ENCODE measurements at places on chromosomes 2 and 18.

GRCh38 chr18:24964216-24964615, 387.8 kb downstream of the ZNF521 start:
- DNase-seq: no peak

- no peak for DNase-seq
Measured at GRCh38 chr18:79283929-79284328, 111.8 kb upstream of the NFATC1 start.

DNA sequence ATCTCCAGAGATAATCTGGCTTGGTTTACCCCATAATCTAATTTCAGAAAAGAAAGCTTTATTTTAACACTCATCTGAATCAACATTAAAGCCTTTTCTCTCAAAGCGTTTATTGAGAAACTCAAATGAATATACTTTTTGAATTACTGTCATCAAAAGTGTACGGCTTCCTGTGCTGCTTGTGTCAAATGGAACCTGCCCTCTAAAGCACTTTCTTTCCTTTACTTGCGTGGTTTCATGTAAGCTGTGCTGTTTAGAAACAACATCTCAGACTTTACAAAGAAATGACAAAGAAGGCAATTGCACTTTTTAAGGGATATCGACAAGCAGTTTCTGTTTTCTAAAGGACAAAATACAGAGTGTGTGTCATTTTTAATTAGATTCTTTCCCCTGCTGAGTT, 35.1 kb downstream of the CYBRD1 start:
- DNase-seq: no peak

GRCh38 chr18:62721839-62722795, 6.8 kb downstream of the PHLPP1 start:
- DNase-seq: no peak

GRCh38 chr2:151869291-151869690, 41.1 kb upstream of the ARL5A start:
- no peak for DNase-seq

- DNase-seq: no peak
Measured at GRCh38 chr18:35634323-35634722, 52.8 kb downstream of the GALNT1 start.

DNA sequence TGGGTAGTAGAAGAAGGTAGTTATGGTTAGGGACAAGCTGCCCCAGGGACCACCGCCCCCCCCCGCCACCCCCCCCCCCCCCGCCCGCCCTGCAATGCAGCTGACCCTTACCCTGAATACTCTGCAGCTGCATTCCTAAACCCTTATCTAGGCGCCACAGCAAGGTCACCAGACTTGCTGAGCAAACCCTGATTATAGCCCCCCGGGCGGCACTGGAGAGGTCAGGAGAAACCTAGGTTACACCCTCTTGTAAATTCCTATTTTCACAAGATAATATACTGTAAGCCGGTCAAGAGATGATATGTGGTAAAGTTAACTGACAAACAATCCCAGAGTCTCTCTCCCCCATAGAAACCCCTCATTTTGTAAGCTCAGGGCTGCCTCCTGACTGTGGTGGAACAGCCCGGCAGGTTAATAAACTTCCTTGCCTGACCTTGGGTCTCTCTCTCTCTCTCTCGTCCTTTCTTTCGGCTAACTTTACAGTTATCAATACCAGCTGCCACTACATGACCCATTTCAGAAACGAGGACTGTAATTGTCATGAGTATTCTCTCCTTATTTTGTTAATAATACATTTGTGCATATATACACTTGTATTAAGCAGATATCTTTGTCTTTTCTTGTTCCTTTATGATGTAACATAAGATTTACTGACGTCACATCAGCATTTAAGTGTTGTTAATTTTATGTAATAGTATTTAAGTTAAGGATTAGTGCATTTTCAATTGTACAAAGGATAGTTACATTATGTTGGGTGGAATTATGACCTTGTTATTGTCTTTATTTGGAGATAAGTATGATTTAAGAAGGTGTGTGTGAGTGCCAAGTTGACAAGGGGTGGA, 22.8 kb upstream of the SMAD4 start:
- no peak for DNase-seq

DNA sequence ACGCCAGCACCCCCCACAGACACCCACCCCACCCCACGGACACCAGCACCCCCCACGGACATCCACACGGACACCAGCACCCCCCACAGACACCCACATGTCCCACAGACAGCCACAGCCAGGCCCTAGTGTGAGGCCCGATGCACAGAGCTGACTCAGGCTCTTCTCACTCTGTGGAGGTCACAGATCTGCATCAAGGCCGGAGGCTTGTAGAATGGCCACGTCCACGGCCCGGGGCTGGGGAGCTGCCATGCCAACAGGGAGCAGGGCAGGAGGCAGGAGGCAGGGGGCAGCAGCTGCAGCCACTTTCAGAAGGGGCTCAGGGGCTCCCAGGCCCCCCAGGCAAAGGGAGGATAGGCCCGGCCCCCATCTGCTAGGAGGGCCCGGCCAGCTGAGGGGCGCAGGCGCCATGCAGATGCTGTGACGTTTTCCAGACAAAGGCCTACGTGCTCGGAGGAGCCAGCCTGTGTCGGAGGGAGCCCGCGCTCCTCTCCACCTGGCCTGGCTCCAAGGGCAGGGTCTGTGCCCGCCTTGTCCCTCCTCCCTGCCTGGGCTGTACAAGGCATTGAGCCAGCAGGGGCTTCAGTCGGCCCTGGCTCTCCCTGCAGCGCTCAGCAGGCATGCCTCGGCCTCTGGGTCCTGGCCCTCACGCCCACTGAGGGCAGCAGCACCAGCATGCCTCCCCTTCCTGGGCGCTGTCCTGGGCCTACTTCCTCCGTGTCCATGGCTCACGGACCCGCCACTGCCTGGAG, 249.0 kb downstream of the TWIST2 start:
- DNase-seq: no peak

- no peak for DNase-seq
Measured at GRCh38 chr18:39435209-39435608, 1869.6 kb upstream of the CELF4 start.

DNA sequence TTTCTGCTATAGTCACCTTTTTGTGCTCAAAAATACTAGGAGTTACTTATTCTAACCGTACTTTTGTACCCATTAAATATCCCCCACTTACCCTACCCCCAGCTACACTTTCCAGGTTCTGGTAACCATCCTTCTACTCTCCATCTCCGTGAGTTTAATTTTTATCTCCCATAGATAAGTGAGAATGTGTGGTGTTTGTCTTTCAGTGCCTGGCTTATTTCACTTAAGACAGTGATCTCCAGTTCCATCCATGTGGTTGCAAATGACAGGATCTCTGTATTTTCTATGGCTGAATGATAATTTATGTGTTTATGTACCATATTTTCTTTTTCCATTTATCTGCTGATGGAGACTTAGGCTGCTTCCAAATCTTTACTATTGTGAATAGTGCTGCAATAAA, 323.3 kb downstream of the ZNF804A start:
- DNase-seq: no peak

DNA sequence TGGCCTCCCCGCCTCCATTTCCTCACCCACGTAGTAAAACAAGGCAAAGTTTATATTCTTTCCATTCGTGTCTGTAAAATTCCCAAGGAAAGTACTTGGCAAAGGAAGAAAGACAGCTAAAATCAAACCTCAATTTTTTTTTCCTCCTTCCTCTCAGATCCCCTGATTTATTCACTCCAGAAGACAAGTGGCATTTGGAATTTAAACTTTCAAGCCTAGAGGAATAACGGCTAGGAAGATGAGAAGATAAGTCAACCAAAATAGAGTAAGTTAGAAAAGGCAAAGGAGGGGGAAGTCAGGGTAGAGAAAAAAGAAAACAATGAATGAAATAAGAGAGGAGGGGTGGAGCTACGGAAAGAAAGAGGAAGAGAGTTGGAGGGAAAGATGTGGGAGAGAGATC, 198.9 kb upstream of the PIK3C3 start:
- DNase-seq: no peak

- DNase-seq: peak; percentile 59
Measured at GRCh38 chr2:109128616-109129355, at the start of gene SH3RF3. TSS of gene SH3RF3 (plus strand) at chr2:109129205.

DNA sequence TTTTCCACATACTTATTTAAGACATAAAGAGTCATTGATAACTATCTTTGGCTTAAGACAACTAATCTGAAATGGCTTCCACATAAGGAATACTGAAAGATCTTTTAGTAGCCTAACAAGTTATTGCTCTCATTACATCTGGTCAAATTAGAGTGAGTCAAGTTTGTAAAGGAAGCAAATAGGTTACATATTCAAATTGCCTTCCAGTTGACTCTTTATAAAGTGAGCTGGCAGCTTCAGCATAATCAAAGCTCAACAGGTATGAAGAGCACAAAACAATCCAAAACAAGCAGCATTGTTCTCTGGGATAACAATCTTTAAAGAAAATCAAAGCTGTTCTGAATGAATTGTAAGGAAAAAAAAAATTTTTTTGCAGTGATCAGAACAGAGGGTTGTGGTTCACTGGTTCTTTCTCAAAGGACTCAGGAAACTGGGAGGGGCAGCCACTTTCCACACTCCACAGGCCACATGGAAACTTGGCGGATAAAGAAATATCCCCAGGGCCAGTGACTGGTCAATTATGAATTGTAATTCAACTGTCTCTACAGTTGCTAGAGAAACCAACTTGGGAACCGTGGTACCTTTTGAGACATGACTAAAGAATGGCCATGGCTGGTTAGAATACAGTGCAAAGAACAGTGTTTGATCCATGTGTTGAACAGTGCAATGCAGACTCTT, 369.3 kb upstream of the KCNH7 start:
- DNase-seq: no peak

GRCh38 chr2:157339965-157340655, 14.5 kb upstream of the ERMN start:
- no peak for DNase-seq

GRCh38 chr2:168397629-168398028, 58.4 kb upstream of the CERS6 start:
- DNase-seq: no peak

DNA sequence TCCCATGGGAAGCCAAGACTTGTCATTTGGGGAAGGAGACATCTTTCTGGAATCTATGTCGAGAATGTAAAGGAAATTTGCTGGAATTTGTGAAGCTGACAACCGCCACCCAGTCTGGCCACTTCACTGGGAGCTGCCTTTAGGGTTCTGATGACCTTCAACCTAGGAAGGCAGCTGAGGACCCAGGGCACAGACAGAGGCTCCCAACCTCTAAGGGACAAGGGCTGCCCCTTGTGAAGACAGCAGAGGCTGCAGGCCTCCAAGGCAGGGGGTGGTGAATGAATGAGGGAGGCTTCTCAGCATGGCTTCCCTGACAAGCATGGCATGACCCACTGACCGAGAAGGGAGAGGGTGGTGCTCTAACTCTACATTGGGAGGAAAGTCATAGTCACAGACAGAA, 128.9 kb upstream of the ASB18 start:
- no peak for DNase-seq

GRCh38 chr2:167331636-167332232, 443.5 kb downstream of the XIRP2 start:
- no peak for DNase-seq

GRCh38 chr2:178731300-178731699, 75.9 kb downstream of the TTN start:
- peak; percentile 28 for DNase-seq

- DNase-seq: no peak
Measured at GRCh38 chr18:65215865-65216466, 534.8 kb upstream of the CDH7 start.

DNA sequence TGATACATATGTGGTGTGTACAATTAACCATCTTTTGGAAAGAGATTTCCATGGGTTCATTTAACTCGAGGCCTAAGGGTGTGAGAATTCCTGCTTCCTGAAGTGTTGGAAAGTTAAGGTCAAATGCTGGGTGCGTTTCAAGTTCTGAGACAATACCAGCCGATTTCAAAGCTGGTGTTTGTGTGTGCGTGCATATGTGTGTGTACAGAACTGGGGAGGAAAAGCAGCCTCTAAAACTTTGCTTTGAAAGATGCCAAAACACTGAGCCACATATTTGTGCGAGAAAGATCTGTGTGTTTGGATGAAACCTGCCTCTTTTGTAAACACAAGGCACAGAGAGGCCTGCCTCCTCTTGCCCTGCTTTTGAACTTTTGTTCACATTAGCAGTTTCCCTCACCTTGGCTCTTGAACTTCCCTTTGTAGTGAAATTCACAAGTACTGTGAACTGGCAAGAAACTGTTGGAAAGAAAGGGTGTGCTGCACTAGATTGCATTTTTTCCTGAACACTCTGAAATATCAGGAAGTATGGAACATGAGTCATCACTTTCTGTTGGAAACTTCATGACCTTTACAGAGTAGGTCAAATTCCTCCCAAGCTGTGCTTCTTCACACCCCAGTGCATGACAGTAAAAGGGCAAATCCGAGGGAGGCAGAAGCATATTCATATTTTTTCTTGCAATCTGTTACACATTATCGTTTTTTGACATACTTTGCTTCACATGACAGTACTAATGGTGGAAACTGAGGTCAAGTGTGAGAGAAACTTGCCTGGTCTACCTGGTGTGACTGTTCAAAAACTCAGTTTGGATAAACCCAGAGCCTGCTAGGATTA, 20.0 kb upstream of the CAVIN2 start:
- peak; percentile 27 for DNase-seq

DNA sequence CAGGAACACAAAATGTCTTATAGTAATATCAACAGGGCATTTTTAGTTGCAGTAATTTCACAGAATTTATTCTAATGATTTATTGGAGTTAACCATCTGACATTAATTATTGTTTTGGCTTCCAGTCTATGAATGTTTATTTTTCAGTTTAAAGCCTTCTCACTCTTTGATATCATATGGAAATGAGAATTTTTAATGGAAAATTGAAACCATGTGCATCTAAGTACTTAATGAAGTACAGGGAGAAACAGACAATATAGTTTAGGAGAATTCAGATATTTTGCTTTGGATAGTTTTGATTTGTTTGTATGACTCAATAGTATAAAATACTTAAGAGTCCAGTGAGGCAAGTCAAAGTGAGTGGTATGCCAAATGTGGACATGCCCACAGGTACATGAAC, 126.1 kb downstream of the OLA1 start:
- DNase-seq: no peak

- DNase-seq: no peak
Measured at GRCh38 chr2:135960656-135961551, 24.5 kb downstream of the DARS1 start.

GRCh38 chr2:8189316-8189715, 492.5 kb upstream of the ID2 start:
- DNase-seq: no peak

GRCh38 chr2:26483516-26483915, 5.6 kb upstream of the OTOF start:
- no peak for DNase-seq

- DNase-seq: no peak
Measured at GRCh38 chr2:134228493-134228903, 25.4 kb upstream of the MGAT5 start.

DNA sequence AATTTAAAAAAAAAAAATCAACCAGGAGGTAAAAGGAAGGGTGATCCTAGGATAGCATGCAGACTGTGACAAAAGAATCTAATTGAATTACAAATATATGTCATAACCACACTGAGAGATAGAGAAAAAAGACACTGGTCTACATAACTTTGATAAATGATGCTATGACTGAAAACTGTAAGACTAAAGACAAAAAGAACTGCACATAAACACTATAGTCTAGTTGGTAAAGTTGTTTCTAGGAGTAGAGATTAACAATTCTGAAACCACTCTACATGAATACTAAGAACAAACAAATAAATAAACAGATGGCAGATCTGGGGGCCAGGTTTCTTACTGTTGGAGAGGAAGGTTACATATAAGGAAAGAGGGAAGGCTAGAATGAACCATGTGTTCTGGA, 14.6 kb upstream of the CHAC2 start:
- no peak for DNase-seq

- DNase-seq: no peak
Measured at GRCh38 chr2:112257575-112257974, 2.7 kb upstream of the ZC3H8 start.
